Cerebellar nuclear complex (tissue), 1 donor: ENCODE measurements at places on chromosomes 2 and 18.

DNA sequence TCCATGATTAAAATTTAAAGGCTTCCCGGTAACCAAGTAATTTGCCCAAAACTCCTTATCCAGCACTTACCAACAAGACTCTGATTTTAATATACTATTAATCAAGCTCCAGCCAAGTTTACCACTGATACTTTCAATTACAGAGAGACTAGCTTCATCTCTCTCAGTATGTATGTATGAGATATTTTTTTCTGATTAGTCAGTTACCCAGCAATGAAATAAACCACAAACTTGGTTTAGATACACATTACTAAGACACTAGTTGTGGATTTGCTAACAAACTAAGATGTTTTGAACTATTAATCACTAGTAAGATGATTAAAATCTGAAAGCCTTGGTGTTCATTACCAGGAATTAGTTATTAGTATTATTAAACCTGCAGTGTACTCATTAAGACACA is 1272.2 kb upstream of the ACVR2A start:
- no peak for DNase-seq

- DNase-seq, result no peak
These were observed 13.0 kb downstream of the KIF5C start for GRCh38 chr2:148888003-148888501.

DNA sequence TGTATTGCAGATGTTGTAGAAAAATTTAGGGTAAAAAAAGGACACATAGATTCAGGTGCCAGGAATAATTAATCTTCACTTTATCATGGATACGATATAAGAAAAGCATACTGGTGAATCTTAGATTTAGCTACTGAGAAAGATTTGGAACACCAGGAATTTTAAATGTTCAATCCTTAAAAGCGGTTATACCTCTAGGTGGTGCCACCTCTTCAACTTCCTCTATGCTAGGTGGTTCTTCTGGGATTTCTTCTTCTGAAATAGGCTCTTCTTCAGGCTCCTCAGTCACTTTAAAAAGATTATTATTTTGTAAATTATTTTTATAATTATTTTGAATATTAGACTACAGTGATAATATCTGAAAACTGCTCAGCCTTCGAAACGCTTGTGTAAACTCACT is 133.1 kb downstream of the TTN start:
- DNase-seq, result no peak

DNA sequence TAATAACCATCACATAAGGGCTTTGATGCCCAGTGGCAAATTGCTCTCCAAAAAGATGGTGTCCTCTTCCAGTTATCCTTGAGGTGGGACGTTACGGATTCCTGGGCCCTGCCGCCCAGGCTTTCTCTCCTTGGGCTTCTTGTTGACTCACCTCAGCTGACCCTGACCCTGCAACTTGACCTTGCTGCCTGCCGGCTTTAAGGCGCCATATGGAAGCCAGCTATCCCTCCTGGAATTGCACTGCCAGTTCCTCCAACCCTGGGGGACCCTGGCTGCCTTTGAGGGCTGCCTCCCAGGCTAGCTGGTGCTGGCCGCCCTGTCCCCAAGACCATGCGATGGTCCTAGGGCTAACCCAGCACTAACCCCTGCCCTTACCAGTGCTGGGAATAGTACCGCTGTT is 28.3 kb upstream of the B3GNT7 start:
- DNase-seq, result no peak

DNA sequence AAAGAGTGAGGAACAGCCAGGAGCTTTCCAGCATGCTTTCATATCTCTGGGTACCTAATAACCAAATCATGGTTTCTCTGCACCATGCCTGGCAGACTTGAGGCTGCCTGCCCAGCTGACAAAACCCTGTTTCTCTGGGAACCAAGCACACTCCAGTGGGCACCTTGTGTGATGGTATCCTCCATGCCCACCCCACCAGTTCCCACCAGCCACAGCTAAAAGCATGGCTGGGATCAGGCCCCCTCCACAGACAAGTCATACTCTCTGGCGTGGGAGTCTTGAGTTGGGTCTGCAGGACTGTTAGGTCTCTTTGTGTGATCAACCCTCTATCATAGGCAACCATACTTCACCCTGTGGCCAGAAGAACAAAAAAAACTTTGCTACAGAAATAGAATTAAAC is 56.0 kb downstream of the TMEM163 start:
- no peak for DNase-seq

DNA sequence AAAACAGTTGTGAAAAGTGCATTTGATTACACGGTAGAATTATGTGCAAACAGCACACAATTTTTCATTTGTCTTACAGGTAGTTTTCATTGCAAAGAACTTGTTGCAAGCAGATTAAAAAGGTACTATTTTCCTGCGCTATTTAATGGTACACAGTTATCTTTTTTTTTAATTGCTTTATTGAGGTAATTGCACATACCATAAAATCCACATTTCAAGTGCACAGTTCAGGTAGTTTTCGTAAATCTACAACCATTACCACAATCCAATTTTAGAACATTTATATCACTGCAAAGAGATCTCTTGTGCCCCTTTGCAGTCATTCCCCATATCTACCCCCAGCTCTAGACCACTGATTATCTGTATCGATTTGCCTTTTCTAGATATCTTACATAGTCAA is 2.6 kb upstream of the GALNT1 start:
- DNase-seq, result no peak

- no peak for DNase-seq
These were observed 447 bp downstream of the GGCX start for GRCh38 chr2:85560812-85561279.

DNA sequence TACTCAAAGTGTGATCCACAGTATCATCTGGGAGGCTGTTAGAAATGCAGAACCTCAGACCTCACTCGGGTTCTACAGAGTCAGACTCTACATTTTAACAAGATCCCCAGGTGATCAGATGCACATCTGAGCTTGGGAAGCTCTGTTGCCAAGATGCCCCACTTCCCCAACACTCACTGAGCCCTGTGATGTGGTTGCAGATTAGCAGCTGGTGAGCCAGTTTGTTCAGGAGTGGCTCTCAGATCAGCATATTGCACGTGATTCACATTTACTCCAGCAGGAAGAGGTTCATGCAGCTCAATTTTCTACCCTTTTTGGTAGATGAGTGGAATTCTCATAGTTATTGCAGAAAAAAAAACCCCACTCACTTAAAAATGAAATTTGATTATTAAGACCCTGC is 96.4 kb downstream of the VIT start:
- DNase-seq, result no peak

GRCh38 chr2:25073025-25073424 is 31.1 kb downstream of the EFR3B start:
- no peak for DNase-seq

DNA sequence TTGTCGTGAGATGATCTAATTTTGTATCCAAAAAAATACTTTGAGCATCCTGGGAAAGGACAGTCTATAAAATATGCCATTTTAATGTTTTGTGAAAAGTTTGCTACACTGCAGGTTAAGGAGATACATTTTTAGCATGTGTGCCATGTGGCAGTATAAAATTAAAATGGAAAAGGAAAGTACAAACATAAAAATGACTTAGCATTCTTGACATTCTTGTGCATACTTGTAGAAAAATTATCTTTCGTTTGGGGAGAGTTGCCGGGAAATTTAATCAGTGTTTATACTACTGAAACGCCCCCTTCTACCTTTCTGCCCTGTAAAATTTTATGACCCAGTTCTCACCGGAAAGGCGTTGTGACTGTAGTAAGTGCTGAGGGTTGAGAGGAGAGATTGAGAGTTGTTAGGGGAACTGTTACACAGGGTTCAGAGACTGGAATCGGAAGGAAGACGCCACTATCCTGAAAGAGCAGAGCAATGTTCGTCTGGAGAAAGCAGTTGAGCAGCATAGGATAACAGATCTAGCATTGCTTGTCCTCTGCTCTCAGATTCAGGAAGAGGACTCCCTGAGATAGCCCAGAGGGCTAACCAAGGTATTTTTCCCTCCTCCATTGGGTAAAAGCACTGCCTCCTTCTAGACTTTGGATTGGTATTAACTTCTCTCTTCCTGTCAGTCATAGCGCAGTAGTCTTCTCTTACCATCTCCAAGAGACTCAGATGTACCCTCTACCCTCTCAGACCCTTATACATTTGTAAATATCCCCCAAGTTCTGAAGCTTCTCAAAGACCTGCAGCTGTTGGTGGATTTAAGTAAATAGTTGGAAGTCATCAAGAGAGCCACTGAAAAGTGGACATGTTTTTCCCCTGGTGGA is 2.7 kb downstream of the CDH20 start:
- DNase-seq, result no peak

GRCh38 chr2:165957030-165957675 is 3.6 kb upstream of the TTC21B start:
- no peak for DNase-seq

DNA sequence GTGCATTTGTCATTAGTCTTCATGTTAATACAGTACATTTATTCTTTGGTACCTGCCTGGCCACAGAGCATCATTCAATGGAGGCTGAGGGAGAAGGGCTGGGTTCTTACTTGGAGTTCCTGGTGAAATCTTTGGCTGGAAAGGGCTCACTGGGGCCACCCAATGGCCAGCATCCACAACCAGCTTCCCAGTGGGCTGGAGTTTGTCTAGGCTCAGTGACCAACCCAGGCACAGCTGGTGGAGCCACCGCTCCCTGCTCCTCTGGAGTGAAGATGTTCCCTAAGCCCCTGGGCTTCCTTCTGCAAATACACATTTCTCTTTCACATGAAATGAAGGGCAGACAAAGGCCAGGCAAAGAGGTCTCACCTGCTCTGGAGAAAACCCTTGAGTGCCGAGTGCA is 34.4 kb downstream of the EHD3 start:
- no peak for DNase-seq

GRCh38 chr2:25817630-25818029 is 60.7 kb downstream of the ASXL2 start:
- no peak for DNase-seq

DNA sequence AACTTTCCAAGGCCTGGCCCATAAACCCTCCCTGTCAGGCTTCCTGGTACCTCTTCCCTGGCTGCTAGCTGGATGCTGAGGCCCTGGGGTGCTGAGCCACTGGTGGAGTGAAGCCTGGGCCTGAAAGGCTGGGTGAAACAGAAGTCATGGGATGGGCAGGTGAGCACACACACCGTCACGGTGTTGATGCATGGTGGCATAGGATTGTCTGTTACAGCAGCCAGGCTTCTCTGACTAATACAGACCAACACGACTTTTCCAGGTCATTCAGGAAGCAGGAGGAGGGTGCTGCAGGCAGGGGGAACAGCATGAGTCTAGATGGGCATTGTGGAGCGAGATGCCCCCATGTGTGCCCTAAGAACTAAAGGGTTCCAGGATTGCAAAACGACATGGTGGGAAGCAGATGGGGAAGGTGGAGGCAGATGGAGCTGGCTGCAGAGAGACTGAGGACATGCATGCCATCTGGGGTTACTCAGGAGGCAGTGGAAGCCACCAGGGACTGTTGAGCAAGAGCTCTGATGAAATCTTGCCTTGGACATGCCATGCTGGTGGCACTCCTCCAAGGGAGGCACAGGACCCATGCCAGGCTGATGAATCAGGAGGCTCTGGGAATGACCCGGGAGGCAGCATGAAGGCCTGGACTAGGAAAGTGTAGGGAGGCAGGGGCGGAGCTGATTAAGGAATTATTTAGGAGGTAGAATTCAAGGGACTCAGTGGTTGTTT is 480.9 kb downstream of the TSN start:
- no peak for DNase-seq

DNA sequence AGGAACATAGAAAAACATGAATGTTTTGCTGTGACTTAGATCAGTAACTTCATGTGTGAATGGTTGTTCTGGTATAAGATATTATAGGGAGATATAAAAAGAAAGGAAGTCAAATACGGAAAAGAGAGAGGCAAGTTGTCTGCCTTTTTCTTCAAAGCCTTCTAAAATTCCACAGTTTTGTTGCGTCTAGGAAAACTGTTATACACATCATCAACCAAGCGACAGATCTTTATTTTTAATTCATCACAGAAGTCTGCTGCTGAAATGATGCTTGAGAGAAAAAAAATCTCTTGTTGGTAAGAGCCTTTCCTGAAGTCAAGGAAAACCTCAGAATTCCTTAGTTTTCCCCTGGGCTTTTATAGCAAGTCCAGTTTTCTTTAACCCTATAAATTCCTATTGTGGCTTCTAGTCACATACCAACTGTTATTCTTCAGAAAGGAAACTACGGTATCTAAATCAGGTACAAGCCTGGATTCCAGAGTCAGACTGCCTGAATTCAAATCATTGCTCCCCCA is 36.3 kb upstream of the TANC1 start:
- DNase-seq, result no peak

- no peak for DNase-seq
These were observed 13.7 kb upstream of the INO80C start for GRCh38 chr18:35511428-35511827.

- no peak for DNase-seq
These were observed 618.8 kb upstream of the NRXN1 start for GRCh38 chr2:51650769-51651168.

GRCh38 chr2:10385501-10385900 is 62.6 kb downstream of the ODC1 start:
- no peak for DNase-seq

GRCh38 chr2:75920859-75921551 is 210.3 kb upstream of the GCFC2 start:
- no peak for DNase-seq

DNA sequence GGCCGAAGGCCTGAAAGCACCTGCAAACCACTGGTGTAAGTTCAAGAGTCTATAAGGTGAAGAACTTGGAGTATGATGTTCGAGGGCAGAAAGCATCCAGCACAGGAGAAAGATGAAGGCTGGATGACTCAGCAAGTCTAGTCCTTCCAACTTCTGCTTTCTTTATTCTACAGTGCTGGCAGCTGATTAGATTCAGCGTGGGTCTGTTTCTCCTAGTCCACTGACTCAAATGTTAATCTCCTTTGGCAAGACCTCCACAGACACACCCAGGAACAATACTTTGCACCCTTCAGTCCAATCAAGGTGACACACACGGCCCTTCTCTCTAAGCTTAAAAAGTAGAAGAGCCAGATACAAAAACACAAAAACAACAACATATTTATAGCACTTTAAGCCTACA is 43.4 kb downstream of the NMS start:
- DNase-seq, result no peak

DNA sequence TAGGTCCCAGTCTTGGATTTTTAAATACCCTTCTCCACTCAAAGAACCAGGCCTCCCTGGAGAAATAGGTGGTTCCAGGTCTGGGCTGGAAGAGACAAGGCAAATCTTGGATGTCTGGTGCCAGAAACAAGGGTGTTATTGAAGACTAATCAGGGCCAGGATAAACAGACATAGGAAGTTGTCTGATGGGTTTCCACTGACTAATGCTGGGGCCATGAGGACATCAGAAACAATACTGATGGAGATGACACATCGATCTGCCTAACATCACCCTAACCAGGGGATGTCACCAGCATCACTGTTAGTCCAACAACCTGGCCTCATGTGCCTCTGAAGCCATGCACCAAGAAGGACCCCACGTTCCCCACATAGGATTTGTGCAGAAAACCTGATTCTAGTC is 42.5 kb upstream of the GLI2 start:
- no peak for DNase-seq

DNA sequence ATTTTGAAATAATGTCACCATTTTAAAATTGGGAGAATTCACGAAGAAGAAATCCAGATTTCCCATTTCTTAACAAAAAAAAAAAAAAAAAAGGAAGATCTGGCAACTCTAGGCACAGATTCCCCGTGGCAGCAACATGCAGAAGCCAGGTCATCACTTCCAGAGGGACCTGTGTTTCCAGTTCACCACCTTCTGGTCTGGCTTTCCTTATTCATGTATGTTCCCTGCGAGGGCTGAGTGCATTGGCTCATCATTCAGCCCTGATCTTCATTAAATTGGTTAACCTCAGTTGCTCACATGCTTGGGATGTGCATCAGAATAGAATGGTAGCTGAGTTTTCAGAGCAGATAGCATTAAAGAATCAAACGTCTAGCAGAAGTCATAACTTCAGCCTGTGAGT is 25.0 kb upstream of the MAP3K20 start:
- no peak for DNase-seq

GRCh38 chr2:194545978-194546377 is 1111.0 kb upstream of the SLC39A10 start:
- no peak for DNase-seq
